Dorsolateral prefrontal cortex (tissue), 122 donors: ENCODE measurements at places on chromosomes 7 and 10. TPM values are rescaled to one million over a fixed set of nuclear protein-coding genes. Genes with fewer than 3 reads are reported as not detected.

SPDYE16 gene
- not detected for total RNA-seq

ASZ1 gene
- not detected for total RNA-seq

PSD gene
- 298 TPM for total RNA-seq

UCMA gene
- total RNA-seq: not detected

POLR2J3 gene
- 54.1 TPM for total RNA-seq

SVIL gene
- 8.9 TPM for total RNA-seq

TRIL gene
- 46.1 TPM for total RNA-seq

ANKRD30A gene
- total RNA-seq: 0.41 TPM

KCP gene
- 0.95 TPM for total RNA-seq

ERVW-1 gene
- total RNA-seq: not detected

ICA1 gene
- 85.2 TPM for total RNA-seq

MYL10 gene
- not detected for total RNA-seq

MUC12 gene
- total RNA-seq: 3.0 TPM

CYP26C1 gene
- total RNA-seq: 0.63 TPM

ACTL6B gene
- total RNA-seq: 58.9 TPM

NME8 gene
- total RNA-seq: 0.88 TPM

BMPR1A gene
- total RNA-seq: 34.2 TPM

GDF2 gene
- total RNA-seq: not detected

CDC14C gene
- total RNA-seq: not detected

PANK1 gene
- total RNA-seq: 17.1 TPM

GIMAP7 gene
- 6.8 TPM for total RNA-seq

COBL gene
- total RNA-seq: 133 TPM

ZNF3 gene
- total RNA-seq: 27.0 TPM

GPR26 gene
- total RNA-seq: 11.9 TPM

CH25H gene
- total RNA-seq: 1.8 TPM

PKD2L1 gene
- total RNA-seq: 0.88 TPM

CDNF gene
- 0.63 TPM for total RNA-seq

GPR15LG gene
- not detected for total RNA-seq
